Stimulated activated CD8-positive, alpha-beta memory T cell treated with anti-CD3 and anti-CD28 coated beads, Interleukin-15, amount 100 ng/mL, for 4 hours (primary cell): ENCODE measurements at places on chromosomes 2 and 18.

DNA sequence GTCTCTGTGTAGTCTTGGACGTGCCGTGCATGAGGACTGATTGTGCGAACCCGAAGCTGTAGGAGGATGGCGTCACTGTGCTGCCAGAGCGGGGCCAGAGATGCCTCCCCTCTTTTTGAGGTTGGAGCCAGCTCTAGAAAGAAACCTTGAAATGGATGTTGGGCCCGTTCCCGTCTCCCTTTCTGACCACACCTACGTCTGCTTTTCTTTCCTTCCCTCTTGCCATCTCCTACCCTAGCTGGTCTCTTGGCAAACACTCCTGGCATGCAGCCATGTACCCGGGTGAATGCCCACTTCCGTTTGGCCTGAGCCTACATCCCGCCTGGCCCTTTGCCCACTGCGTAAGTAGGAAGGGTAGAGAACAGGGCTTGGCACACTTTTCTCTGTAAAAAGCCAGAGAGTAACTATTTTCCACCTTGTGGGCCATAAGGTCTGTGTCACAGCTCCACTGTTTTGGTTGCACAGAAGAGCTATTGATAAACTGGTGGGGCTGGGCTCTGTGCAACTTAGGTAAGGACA lies 37.4 kb downstream of the SH3BP4 start:
- no peak for DNase-seq

GRCh38 chr2:237194906-237195305 lies 109.2 kb downstream of the COPS8 start:
- DNase-seq, result no peak

DNA sequence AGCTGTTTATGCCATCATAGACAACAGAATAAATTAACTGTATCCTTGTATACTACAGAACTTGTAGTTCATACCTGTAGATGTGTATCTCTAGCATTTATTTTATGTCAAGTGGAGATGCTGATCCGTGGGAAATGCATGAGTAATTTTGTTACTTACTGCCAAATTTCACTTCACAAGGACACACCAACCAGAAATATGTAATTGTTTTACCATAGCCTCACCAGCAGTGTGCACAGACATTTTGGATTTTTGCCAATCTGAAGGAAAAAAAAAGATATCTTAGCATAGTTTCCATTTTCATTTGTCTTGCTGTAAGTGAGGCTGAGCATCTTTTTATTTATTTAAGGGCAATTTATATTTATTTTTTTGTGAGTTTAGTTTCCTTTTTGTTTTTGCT lies 265.1 kb upstream of the OSR1 start:
- no peak for DNase-seq

DNA sequence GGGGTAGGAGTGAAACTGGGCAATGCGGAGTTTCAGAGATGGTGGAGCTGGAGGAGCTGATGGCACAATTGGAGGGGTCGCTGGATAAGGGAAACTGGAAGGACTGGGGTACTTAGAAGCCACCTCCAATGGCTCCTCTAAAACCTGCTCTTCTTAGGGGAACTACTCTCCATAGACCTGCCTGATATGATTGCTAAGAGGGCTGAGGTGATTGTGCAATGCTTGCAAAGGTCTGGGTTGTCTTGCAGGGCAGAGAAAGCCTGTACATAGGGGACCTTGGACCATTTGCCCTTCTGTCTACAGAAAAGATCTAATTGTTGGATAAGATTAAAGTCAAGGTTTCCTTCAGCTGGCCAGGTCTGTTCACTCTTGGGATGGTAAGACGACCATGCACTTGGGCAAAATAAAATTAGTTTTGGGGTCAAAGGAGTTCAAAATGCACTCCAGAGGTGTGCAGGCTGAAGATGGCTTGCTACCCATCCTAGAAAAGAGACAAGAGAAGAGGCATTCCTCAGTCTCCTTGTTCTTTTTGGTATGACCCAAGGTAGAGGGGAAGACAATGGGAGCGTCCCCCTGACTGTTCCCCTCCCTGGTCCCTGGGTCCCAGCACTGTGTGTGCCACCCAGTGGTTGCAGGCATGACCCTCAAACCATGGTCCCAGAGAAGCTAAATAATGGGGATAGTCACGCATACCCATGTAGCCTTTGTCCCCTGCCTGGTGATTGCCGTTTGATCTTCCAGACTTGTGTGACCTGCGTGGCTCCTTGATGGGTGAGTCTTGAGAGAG lies 41.1 kb downstream of the STK17B start:
- no peak for DNase-seq

DNA sequence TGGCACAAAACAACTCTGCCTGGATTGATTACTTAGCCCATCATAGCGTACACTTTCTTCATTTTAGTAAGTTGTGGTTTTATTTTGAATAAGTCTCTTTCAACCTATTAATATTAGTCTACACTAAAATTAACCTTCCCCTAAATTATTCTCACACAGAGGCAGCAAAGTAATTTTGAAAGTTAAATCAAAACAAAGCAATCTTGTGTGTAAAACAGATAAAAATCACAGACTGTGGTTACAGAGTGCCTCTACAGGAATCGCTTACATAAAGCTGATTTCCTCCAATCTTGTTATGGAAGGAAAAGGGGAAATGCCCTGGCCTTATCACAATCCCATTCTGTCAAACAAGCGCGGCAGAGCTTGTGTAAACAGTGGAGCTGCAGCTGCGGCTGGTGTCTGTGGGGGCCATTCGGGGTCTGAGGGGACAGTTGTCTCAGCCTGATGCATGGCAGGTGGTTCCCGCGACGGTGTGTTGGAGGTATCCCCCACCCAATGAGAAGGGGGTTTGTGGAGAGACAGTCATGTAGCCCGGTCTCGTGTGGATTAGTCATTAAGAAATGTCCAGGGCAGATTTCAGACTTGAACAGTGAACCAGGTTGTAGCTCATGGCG lies 42.1 kb downstream of the BCL2L11 start:
- no peak for DNase-seq

DNA sequence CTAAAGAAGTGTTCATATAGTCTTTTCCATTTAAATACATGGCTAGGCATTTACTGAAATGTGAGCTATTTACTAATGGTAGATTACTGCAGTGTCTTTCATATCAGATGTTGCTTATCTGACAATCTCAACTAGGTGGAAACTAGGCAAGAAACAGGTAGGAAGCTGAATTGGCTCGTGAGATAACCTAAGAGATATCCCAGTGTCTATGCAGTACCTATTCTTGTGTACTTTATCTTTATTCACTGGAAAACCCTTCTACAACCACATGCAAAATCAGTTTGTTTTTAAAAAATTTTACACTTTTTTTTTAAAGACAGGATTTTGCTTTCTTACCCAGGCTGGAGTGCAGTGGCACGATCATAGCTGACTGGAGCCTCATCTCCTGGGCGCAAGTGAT lies 63.8 kb downstream of the PLCL1 start:
- DNase-seq, result no peak

- DNase-seq, result no peak
These were observed 2063.5 kb downstream of the SUCLG1 start for GRCh38 chr2:82395531-82395930.

DNA sequence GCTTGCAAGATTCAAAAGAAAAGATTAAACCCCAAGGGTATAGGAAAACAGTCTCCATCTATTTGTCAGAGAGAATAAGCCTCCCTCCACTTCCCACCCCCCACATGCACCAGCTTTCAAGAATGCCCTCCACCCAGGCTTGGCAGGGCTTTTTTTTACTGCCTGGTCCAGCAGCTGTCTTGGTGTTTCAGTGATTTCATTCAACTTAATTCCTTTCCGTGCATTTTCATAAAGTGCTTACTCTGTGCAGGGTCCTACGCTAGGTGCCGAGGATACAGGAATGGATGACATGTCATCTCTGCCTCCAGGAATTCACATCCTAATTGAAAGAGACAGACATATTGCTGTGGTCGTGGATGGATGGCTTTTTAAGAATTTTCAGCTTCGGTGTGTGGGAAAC lies 117.9 kb downstream of the LRATD1 start:
- no peak for DNase-seq

GRCh38 chr2:49924044-49924817 lies 769.9 kb upstream of the FSHR start:
- no peak for DNase-seq
